ENCODE measurements at places on chromosomes 7 and 10.

GRCh38 chr10:11243425-11244222, 226.0 kb downstream of the CELF2 start:
- no peak for DNase-seq

GRCh38 chr10:76333796-76334195, 902.4 kb downstream of the LRMDA start:
- DNase-seq, result no peak

DNA sequence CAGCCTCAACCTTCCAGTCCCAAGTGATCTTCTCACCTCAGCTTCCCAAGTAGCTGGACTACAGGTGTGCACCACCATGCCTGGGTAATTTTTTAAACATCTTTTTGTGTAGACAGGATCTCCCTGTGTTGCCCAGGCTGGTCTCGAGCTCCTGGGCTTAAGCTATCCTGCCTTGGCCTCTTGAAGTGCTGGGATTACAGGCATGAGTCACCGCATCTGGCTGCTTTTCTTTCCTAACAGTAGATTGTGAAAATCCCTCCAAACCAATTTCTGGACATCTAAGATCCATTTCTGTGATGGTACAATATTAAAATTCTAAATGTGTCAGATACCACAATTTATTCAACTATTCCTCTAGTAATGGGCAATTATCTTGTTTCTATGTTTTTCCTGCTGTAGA, 38.7 kb downstream of the RAB18 start:
- no peak for DNase-seq

DNA sequence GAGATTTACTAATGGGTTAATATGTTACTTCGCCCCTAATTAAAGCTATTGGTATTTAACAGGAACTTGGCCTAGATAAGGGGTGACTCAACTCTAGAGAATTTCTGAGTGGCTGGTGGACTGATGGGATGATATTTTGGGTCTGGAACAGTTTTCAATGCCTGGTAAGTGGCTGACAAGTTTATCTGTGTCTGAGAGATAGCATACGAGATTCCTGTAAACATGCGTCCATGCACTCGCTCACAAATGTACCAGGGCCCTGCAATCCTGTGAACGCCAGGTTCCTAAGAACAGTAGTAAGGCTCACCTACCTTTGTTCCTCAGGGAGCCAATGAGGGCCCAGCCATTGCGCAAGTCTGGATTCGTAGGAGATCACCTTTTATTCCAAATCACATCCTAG, 683.8 kb upstream of the ANKRD30A start:
- no peak for DNase-seq

DNA sequence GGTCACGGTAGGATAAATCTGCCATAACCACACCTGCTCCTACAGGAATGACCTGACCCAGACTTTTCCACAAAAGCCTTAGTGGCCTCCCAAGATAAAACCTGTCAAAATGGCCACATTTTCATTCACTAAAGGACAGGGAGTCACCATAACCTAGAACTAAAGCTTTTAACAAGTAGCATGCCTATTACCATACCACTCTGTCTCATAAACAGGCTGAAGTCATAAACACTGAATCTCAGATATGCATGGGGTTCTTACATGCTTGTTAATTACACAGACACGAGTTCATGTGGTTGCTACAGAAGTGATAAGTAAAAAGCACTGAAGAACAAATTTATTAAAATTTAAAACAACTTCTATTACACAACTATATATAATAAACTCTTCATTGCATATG, 56.0 kb downstream of the HIPK2 start:
- DNase-seq, result no peak

DNA sequence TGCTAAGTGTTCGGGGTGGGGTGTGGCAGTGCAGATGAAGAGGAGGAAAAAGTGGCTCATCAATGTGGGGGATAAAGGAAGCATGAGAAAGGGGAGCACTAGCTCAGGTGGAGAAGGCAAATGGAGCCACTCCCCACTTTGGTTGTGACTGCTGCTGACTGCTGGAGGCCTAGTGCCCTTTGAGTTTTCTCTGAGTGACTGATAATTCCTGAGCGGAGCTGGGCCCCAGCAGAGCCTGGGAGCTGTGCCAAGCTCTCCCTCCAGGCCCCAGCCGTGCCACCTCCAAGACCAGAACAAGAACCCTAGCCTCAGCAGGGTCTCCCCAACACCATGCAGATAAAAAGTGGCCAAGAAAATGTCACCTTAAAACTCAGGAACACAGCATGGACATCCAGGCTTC, 9.7 kb upstream of the RASSF4 start:
- no peak for DNase-seq

GRCh38 chr7:46927131-46927810, 654.6 kb downstream of the TNS3 start:
- DNase-seq, result no peak

DNA sequence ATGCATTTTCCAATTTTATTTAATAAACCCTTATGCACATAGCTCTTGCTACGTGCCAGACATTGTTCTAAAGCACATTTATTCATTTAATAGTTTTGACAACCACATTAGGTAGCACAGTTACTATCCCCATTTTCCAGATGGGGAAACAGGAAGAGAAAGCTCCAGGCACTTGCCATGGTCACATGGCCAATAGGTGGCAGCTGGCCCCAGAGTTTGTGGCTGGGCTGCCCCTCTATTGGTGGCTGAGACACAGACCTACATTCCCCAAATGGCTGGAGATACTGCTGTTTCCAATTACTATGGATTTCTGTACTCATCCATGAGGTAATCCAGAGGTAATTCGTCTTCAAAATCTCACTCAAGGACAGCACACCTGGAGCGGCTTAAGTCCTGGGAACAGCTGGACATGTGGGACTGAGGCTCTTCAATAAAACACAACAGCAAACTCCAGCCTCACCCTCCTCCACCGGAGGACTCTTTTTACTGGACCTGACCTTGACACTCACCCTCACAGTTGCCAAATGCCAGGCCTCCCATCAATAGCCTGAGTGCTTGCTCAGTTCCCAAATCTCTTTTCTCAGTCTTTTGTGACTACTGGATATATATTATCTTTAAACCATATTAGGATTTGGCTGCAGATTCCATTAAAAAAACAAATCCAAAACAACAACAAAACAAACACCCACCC, 106.1 kb downstream of the CLEC2L start:
- no peak for DNase-seq

GRCh38 chr7:92790992-92791391, 45.4 kb downstream of the CDK6 start:
- no peak for DNase-seq

DNA sequence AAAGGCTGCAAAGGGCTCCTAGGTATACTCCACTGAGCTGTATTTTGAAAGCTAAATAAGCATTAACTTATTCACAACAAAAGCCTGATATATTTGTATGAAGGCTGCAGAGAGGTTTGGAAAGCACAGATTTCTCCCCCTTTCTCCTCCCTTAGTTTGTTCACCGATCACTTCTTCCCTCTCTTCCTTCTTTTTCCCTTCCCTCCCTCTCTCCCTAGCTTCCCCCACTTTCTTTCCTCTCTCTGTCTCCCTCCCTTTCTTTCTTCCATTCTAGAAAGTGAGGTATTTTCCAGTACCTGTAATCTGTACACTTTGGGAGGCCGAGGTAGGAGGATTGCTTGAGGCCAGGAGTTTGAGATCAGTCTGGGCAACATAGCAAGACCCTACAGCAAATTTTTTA, 62.1 kb downstream of the HHEX start:
- DNase-seq, result no peak

- no peak for DNase-seq
These were observed 281.1 kb upstream of the SP4 start for GRCh38 chr7:21146642-21147423.

- no peak for DNase-seq
These were observed 3.4 kb upstream of the VOPP1 start for GRCh38 chr7:55575733-55576132.

DNA sequence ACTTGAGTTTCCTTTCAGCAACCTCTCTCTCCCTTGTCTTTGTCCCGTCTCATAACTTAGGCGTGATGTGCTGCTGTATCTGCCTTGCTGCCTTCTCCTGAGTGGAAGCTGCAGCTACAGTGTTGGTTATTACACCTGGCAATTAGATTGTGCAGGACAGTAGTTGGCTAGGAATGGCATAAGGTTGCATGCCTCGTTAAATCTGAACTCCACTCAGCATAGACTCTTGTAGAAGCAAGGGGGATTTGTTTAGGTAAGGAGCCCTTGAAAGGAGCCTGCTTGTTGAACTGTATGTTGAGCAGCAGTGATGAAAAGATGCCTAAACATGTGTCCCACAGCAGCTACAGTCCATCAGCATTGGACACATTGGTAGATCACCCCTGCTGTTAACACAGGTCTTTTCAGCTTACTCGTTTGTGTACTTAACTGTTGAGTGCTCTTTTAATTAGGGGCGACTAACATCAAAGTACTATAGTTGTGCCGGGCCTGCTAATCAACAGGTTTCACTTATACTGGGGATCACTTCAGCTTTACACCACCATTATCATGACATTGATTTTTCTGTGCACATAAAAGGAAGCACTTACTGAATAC, 225.0 kb downstream of the AUTS2 start:
- no peak for DNase-seq

- DNase-seq, result no peak
These were observed 227.8 kb downstream of the DNAJB6 start for GRCh38 chr7:157564517-157565177.

DNA sequence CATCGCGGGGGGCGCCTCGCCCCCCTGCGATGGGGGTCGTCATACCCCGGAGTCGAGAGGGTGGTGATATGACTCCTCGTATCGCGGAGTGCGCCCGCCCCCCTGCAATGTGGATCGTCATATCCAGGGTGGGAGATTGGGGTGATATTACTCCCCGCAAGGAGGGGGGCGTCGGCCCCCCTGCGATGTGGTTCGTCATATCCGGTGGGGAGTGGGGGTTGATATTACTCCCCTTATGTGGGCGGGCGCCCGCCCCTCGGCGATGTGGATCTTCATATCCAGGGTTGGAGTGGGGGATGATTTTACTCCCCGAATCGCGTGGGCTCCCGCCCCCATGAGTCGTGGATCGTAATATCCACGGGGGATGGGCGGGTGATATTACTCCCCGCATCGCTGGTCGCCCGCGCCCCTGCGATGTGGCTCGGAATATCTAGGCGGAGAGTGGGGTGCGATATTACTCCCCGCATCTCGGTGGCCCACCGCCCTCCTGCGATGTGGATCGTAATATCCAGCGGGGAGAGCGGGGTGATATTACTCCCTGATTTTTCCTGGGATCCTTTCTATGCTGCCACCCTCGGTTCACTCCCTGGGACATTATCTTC, 36.9 kb downstream of the MEIG1 start:
- DNase-seq, result no peak

GRCh38 chr10:11865561-11865960, 42.4 kb downstream of the PROSER2 start:
- no peak for DNase-seq

- DNase-seq, result no peak
These were observed 36.3 kb upstream of the SH2D4B start for GRCh38 chr10:80501381-80501912.

DNA sequence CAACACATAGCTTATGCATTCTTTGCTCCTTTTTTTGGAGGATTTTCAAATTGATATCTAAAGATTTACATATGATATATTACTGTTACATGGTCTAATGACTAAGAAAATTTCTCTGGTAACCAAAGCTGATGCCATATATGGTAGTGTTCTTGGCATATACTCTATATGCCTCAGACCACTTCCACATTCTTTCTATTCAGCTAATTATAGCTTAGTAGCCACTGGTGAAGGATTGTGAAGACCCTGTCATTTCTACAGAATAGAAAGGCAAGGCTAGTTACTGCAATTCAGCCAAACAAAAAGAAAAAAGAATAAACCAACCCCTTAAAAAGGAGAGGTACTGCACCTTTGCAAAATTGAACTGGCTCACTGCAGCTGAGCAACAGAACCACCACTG, 3.7 kb downstream of the PURB start:
- DNase-seq, result no peak

Data from stimulated activated CD4-positive, alpha-beta T cell treated with anti-CD3 and anti-CD28 coated beads, Interleukin-1b, Interleukin-23, amount 100 ng/mL, for 1 hour (primary cell).